ENCODE measurements at places on chromosomes 7 and 10.

DNA sequence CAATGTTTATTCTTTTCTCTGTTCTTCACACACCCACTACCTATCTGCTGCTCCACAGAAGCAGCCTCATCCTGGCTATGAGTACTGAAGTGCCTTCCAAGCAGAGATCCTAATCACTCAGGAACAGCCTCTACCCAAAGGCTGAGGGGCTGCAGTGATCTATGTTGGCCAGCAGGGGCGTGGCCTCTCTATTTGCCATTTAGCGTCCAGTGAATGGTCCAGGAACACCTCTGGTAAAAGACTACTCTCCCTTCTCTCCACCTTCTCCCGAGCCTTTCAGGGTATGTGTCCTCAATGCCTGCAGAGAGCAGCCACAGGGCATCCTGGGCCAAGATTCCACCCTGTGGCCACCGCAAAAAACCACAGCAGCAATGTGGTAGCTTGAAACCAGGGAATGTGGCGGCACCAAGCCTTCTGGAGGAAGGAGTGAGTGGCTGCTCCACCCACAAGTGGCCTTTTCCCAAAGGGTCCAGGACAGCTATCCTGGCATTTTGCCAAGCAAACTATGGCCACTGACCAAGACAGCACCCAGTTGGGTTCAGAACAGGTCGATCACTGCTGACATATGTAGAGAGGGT lies 70.9 kb downstream of the SYPL1 start:
- DNase-seq, result no peak

GRCh38 chr10:97648562-97649404 lies 8.3 kb downstream of the PI4K2A start:
- peak; percentile 59 for DNase-seq

DNA sequence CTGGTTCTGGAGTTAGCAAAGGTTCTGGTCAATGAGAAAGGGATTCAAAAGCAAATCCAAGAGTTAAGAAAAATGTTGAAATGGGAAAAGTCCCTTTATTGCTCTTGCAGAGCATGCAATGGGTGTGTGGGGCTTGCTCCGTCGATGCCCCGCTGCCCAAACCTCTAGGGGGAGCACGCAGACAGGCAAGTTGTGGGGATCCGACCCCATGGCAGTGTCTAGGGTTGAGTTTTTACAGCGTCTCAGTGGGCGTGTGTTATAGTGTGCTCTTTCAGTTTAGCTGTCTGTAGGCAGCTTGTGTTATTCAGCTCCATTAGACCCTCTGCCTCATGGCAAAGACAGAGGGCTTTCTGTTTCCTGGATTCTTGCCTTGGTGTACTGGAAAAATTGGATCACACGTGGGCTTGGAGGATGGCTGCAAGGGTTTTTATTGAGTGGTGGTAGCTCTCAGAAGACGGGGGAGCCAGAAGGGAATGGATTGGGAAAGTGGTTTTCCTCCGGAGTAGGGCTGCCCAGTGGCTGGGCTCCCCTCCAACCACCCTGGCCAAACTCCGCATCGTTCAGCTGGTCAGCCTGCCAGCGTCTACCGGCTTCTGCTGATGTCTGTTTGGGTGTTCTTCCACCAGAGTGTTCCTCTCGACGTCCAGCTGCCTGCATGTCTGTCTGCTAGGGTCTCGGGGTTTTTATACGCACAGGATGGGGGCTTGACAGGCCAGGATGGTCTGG lies 102.3 kb upstream of the PLXDC2 start:
- DNase-seq, result no peak

GRCh38 chr7:39609935-39610263 lies 13.5 kb upstream of the RALA start:
- no peak for DNase-seq

GRCh38 chr10:93206652-93207051 lies 133.0 kb downstream of the CYP26A1 start:
- DNase-seq, result no peak

DNA sequence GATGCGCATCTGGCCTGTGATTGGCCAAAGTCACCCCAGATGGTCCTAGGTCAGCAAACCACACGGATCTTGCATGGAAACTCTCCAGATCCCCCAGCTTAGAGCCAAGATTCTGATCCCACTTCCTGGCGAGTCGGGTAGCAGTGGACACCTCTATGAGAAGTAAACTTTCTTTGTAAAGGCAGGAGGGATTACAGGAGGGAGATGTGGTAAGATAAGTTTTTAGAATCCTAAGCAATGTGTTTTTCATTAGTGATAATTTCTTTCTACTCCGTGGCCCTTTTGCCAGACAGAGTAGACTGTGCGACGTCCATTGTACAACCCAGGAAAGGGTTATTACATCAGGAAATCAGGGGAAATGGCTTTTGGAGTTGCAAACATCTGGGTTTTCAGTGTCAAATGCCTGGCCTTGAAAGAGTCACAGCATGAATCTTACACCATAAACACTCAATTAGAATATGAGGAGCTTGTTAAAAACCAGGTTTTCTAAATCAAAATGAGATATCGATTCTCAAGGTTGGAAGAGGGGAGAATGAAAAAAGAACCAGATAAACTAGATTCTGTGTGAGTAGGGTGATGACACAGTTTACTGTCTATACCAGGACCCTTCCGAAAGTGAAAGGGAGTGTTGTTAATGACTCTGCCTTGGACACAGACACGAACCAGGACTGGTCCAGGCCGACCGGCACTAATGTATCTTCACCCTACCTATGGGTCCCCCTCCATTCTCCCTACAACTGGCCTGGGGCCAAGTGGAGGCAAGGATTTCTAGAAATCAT lies 61.9 kb upstream of the WAC start:
- no peak for DNase-seq

DNA sequence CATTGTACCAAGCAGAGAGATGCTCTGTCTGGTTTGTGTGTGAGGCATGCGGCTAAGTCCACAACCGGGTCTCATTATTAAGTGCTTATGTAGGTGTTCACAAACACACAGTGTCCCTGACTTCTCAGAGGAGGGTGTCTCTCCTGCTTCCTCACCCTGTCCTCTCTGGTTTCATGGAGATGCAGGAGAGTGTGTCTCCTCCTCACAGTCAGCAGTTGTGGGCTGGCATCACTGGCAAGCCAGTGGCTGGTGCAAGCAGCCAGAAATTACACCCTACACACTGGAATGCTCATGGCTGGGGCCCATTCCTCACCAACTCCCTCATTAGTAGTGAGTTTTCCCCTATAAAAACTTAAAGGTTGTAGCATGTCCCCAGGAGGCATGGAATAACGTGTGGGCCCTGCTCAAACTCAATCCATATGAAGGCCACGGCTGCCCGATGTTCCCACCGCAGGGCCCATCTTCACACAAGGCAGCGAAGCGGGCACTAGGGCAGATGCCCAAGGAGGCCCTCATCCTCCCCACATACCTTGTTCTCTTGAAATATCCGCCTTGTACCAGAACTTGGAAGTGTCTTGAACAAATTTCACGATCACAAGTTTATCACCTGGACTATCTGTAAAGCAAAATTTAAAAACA lies 280.1 kb downstream of the TNS3 start:
- no peak for DNase-seq

- DNase-seq, result no peak
These were observed 163.2 kb upstream of the GPR26 start for GRCh38 chr10:123502983-123503382.

DNA sequence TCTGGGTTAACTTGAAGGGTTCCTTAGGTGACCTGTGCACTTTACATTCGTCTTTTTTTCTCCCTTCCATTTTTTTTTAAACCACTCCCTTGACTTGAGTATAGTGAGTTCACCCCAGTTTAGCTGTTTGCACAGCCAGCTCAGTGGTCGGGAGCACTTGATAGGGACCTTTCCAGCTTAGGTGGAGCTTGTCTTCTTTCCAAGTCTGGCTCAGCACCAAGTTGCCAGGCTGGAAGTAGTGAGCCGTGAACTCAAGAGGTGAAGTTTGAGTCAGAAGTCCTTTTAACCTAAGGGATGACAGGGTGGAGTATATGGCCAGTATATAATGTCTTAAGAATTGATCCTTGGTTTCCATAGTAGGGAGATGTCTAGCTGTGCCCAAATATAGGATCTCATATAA lies 7.2 kb downstream of the DNAH11 start:
- DNase-seq, result no peak

- DNase-seq, result no peak
These were observed 3.0 kb upstream of the TMEM184A start for GRCh38 chr7:1558841-1559625.

DNA sequence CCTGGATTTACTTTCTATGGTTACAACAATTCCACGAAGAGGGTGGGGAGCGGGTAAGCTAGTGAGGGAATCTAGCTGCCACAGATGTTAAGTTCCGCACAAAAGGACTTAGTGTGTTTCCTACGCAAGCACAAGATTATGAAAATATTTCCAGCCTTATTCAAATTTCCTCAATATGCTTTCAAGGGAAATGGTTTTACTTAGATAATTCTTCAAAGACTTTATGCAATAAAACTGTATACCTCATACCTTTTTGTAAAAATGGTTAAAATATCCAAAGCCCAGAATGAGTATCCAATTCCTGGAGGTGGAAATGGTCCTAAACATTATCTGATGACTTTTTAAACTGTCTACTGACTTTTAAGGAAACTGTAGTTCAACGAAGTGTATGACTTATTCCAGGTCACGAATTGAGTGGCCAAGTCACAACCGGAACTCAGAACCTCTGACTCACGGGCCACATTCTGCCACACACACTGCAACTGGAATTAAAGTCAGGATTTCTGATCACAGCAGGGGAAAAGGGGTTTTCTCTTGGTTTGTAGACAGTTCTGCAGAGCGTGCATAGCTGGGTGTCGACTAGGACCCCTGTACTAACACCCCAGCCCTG lies 20.2 kb upstream of the INSIG1 start:
- DNase-seq, result no peak

DNA sequence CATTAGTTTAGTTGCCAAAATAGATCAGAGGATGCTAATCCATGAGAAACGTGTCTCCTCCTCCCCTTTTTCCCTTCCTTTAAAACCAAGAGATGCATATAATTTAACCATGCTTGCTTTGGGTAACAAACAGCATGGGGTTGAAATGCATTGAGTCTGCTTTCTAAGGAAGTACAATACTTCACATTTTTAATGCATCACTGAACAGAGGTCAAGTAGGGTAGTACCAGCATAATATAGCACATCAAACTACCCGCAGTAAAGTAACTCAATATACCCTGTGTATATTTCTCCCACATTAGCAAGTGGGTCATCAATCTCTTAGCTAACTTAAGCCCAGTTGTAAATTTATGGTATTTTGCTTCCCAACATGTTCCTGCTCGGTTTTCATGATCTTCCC lies 239.3 kb upstream of the SEMA3C start:
- DNase-seq, result no peak

- no peak for DNase-seq
These were observed 446.1 kb downstream of the GRM8 start for GRCh38 chr7:126806614-126807013.

GRCh38 chr7:115679976-115680375 lies 350.6 kb downstream of the TFEC start:
- DNase-seq, result no peak

DNA sequence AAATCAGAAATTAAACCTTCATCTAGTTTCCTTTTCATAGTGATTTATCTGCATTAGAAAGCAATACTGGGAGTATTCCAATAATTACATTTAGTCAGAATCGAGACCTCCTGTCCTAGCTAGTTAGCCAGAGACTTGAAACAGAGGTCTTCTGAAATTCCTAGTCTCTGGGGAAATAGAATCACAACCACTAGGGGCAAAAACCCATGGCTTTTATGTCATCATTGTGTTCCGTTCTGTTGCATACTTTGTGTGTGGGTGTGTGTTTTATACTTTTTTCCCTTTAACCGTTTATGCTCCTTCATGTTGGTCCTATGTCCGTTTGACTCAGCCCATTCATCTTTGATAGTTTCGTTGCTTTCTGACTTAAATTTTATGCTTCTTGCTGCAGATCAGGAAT lies 79.8 kb downstream of the RALA start:
- DNase-seq, result no peak

GRCh38 chr7:34757570-34758110 lies 99.6 kb downstream of the NPSR1 start:
- no peak for DNase-seq

GRCh38 chr7:82615527-82615926 lies 171.9 kb upstream of the CACNA2D1 start:
- no peak for DNase-seq

DNA sequence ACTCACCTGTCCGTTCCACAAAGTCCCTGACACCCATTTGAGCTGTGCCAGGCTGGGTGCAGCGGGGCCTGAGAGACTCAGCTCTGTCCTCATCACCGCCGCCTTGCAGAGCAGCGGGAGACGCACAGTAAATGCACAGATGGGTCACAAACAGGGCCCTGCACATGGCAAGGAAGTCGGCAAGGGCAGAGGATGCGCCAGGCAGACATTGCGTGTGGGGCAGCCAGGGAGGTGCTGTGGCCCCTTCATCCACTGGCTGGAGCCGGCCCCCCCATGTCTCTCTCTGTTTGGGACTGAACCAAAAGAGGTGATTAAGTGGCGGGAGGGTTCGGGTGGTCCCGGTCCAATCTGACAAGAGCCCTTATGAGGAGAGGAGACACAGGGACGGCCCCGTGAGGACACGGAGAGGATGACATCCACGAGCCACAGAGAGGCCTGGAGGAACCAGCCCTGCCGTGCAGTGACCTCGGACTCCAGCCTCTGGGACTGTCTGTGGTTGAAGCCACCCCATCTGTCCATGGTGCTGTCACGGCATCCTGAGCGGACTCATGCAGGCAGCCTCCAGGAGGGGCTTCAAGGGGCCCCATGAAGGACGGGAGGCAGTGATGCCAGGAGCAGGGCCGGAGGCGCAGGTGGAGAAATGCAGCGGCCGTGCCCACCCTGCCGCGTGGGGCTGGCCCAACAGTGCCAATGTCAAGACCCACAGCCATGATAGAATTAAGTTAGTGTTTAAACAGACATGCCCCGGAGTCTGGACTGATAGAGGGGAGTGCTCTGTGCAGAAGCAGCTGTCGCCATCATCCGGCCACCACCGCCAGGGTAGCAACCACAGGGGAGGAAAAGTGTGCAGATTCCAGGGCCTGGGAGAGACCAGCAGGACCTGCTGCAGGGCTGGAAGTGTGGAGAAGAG lies 28.4 kb upstream of the FOXL3 start:
- DNase-seq, result no peak

- DNase-seq, result no peak
These were observed 287.4 kb upstream of the ZMIZ1 start for GRCh38 chr10:78781251-78781913.

DNA sequence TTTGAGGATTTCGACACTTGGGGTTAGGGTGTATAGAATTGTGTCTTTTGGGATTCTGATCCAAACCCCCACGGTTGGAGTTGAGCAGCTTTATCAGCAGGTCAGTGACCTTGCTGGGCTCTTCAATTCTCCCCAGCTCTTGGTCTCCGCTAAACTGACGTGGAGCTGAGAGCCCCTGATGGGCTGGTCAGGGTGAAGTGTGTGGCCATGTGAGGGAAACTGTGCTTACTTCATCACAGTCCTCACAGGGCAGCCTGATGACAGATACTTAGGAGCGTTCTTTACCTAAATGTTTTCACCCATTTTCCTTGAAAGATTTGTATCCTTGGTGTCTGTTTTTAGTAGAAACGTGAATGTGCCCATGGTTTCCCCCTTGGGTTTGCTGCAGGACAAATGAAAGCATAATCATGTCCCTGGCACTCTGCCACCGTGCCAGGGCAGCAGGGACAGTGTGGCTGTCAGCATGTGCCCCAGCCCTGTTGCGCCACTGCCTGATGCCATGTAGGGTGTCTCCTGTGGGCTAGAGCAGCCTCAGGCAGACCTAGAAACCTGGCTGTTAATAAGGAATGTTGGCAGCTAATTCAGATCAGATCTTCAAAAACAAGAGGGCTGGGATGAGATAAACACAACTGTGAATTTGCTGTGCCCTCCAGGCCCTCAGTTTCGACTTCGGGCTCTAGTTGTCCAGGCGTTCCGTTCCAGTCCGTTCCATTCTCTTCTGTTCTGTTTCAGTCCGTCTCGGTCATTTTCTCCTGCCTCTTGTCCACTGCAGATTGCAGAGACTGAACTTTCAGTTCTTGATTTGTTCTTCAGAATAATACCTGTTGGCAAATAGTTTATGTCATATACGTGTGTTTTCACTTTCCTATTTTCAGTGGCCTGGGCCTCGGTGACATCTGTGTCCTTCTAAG lies 96.8 kb downstream of the TRRAP start:
- DNase-seq, result no peak

Measured in AG04450 (cell line).